ENCODE measurements at places on chromosomes 1 and 21.

DNA sequence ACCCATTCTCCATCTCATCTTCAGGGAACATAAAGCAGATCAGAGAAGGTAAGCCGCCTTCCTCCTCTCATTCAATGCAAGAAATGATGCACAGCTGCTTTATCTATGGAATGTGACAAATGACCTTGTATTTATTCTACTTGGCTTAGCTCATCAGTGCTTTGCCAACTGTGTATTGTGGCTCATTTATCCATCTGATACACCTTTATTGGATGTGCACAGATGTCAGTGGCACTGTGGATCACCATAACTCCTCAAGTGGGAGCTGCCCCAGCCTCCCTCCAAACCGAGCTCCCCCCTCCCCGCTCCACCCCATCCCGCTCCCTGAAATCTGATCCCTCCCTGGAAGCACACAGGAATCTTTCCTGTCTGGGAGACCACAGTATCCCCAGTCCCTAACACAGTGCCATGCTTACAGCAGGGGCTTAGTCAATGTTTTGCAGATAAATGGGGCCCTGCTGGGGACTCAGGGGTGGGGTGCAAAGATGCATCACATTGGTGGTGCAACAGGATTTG is 156.0 kb upstream of the RAB4A start:
- DNase-seq, result no peak

GRCh38 chr1:2355373-2356261 is 35.7 kb downstream of the MORN1 start:
- no peak for DNase-seq

DNA sequence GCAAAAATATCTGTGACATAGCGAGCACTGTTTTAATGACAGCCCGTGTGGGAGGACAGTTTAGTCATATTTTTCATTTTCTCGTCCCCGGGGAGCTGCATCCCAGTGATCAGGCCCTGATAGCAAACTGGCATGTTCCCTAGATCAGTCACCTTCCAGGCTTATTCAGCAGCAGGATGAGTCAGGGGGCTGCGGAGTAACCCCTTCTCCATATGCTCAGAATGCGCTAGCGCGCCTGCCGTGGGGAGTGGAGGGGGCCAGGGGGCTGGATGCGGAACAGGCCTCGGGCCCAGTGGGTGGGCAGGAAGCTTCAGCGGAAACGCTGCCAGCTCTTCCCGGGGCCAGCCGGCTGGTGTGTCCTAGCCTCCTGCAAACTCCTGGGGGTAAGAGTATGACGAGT is 94.0 kb downstream of the KCND3 start:
- no peak for DNase-seq

DNA sequence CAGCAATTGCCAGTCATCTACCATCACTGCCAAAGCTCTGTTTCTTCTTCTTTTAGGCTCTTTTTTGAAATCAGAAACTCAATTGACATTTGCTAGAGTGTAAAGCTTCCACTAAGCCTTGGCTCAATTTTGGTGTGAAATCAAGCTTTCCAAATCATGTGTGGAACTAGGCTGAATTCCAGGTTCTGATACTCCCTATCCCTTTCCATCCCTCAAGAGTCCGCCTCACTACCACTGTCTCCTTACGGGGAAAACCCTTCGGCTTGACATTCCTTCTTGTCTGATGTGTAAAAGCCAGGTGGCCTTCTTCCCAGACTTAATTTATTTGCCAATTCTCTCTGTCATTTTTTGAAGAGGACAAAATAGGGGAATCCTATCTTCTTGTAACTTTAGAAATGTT is 47.2 kb upstream of the PRMT6 start:
- no peak for DNase-seq

DNA sequence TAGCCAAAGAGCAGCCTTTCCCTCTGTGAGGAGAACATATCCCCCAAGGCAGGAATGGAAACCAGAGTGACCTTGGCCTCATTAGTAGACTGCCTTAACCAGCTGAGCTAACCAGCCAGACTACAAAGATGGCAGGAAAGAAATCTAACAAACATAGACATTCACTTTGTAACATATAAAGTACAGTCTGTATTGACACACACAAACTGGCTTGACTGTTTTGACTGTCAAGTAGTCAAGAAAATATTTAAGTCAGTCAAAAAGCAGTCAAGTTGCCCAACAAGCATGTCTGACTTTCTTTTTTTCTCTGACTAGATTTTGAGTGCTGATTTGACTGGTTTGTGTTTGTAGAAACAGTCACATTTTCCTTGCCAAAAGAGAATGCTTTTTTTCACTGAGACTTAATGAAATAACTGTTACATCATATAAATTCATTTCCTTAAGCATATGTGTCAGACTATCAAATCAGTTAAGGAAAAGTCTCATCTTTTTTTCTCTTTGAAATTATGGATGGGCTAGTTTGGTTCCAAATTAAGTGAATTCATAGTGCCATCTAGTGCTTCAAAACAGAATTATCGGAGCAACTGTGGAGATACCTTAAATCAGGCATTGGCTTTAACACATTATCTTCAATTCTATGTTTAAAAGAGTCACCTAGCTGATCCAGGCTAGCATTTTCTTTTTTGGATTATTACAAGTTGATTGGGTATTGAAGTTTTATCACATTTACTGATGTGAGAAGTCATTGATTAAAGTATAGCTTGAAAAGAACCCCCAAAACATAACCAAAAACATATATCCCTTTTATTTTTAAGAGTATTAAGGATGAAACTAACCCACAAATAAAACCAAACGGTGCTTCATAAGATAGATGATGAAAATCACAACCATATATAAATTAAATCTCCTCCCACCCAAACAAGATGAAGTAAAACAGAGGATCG is 75.0 kb downstream of the ATP6V1G3 start:
- peak; percentile 52 for DNase-seq

- no peak for DNase-seq
Measured at GRCh38 chr21:20667931-20668330, 330.3 kb upstream of the NCAM2 start.

DNA sequence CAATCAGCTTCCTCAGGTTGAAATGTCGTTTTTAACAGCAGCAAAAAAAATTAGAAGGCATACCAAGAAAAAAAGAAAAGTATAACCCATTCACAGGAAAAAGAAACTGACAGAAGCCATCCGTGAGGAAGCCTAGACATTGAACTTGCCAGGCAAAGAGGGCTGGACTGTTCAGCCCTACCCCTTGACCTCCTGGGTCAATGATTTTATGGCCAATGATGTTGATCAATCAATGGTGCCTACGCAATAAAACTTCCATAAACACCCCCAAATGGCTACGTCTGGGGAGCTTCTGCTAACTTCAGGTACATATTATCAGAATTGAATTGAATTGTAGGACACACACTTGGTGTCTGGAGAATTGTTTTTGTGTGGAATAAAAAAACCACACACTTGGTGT is 4.8 kb upstream of the PSEN2 start:
- DNase-seq, result no peak

- DNase-seq, result peak; percentile 47
Measured at GRCh38 chr21:34983680-34984086, 65.4 kb downstream of the RUNX1 start.

GRCh38 chr1:15124362-15125100 is 29.0 kb upstream of the TMEM51 start:
- DNase-seq, result no peak

DNA sequence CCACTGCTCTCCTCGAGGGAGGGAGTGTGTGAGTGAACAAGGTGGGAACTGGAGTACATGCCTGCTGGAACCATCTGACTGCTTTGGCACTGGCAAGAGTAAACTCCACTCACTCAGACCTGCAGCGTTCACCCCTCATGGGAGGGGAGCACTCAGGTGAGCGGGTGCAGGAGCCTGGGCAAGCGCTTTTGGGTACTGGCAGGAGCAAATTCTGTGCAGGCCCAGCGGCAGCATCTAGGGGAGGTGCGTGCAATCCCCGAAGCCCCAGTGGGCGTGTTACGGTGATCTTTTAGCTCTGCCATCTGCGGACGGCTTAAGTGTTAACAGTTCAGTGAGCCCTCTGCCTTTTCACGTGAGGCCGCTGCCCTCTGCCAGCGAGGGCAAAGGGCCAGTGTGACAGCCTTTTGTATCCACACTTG is 127.4 kb downstream of the PATJ start:
- DNase-seq, result no peak

Measured in CD8-positive, alpha-beta T cell (primary cell).